ENCODE measurements at places on chromosomes 6 and 20.

DNA sequence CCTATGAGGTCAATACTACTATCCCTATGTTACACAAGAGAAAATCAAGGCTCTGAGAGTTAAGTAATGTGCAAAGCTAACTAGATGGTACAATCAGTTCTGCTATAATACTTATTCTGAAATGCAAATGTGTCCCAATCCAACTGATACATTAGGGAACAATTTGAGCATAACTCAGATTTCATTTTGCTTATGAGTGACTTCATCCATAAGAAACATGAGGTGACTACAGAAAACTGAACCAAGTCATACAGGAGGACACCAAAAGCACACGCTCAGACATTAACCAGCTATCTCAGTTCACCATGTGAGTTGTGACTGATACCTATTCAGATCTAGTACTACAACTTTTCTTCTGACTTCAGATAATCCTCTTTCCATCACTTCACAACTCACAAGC is 179.9 kb upstream of the RUNX2 start:
- no peak for DNase-seq
- peaks cover 2% of the 10 kb centered on the region for H3K36me3 ChIP-seq
- H3K27ac ChIP-seq, result no peak overlapping the region
- peaks cover 4% of the 10 kb centered on the region for H3K4me1 ChIP-seq

- H3K4me1 ChIP-seq, result peaks cover 14% of the 10 kb centered on the region
- H3K36me3 ChIP-seq, result no peaks in the 10 kb centered on the region
- H3K27ac ChIP-seq, result no peak overlapping the region
- no peak for DNase-seq
Observed at GRCh38 chr20:62967628-62968351, 15.3 kb downstream of the SLC17A9 start.

DNA sequence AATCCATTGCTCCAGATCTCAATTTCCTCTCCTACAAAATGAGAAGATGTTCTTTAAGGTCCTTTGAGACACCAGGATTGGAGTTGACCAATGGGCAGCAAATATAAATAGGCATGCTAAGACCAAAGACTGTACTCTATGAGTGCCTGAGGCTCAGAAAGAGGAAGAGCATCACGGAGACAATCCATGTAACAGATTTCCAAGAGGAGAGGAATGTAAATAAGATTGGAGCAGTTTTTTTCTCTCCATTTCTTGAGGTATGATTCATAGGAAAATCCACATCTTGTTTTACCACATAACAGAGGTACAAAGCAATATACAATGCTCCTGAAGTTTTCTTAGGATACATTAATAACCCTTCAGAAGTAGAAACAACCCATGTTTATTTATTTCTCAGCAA is 109.8 kb downstream of the UBE3D start:
- no peak overlapping the region for H3K4me3 ChIP-seq
- H3K27ac ChIP-seq, result no peak overlapping the region
- no peaks in the 10 kb centered on the region for H3K4me1 ChIP-seq
- DNase-seq, result no peak
- H3K27me3 ChIP-seq, result no peaks in the 10 kb centered on the region

DNA sequence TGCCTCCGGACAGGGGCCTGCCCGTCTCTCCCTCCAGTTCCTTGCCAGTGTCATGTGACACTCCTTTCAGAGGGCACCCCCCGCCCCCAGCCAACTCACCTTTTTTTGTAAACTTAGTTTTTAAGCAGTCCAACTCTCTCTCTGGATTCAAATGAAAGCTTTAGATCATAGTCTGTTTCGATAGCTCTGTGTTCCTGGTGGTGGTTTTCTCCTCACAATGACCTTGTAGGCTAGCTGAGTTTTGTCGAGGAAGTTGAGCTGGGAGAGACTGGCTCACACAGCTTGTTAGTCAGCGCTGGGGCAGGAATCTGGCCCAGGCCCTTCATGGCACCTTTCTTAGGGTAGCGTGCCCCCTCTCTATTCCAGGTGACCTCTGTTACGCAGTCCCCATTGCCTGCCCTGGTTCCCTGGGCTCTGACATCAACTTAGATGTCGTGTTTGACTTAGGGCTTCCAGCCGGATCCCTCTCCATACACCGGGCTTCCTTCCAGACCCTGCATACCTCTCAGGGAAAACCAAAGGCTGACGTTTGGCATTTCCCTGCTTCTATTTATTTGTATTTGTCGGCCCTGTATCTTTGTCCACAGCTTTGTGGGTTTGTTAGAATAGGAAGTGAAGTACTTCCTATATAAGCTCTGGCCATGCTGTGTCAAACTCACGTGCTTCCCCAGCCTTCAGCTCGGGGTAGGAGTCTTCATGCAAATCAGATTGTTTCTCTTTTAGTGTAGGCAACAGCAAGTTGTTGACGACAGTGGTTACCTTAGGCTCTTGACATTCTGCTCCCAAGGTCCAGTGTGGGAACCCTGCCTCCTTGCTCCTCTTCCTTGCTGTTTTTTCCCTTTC is 12.7 kb downstream of the IGF2R start:
- H3K4me3 ChIP-seq, result peak overlapping the region; percentile 81
- H3K27ac ChIP-seq, result peak overlapping the region; percentile 94
- no peaks in the 10 kb centered on the region for H3K27me3 ChIP-seq
- peaks cover 83% of the 10 kb centered on the region for H3K4me1 ChIP-seq
- DNase-seq, result no peak

DNA sequence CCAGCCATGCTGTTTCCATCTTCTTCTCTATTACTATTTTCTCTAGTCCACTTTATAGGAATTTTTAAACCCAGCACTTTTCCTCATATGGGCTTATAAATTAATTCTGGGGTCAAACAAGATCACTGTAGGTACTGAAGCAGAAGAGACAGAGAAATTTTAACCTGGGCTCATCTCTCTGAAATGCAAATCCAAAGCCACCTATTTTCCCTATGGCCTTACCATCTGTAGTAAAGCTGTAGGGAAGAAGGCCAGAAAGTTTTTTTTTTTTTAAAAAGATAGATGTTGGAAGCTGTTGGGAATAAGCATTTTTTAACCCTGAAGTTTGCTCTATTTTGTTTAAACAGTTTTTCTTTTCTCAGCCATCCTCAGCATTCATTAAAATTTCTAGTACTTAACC is 367.4 kb downstream of the CD109 start:
- H3K4me3 ChIP-seq, result no peak overlapping the region
- DNase-seq, result no peak
- H3K27me3 ChIP-seq, result no peaks in the 10 kb centered on the region
- H3K36me3 ChIP-seq, result no peaks in the 10 kb centered on the region
- H3K4me1 ChIP-seq, result no peaks in the 10 kb centered on the region
- H3K27ac ChIP-seq, result no peak overlapping the region
